Cardiac septum (tissue), 1 donor: ENCODE measurements at places on chromosomes 13 and 19. TPM values are rescaled to one million over a fixed set of nuclear protein-coding genes. Genes with fewer than 3 reads are reported as not detected.

SPPL2B gene
- total RNA-seq = 27.4 TPM

CEACAM20 gene
- total RNA-seq = not detected

KLK12 gene
- not detected for total RNA-seq

C13orf46 gene
- 0.40 TPM for total RNA-seq

FSD1 gene
- total RNA-seq = 0.24 TPM

ZNF331 gene
- total RNA-seq = 9.8 TPM

CEACAM1 gene
- total RNA-seq = 2.8 TPM

BEST2 gene
- not detected for total RNA-seq

CLIP3 gene
- total RNA-seq = 7.1 TPM

PROZ gene
- total RNA-seq = not detected
